ENCODE measurements at places on chromosomes 2 and 18. TPM values are rescaled to one million over a fixed set of nuclear protein-coding genes. Genes with fewer than 3 reads are reported as not detected.

GRCh38 chr2:96950381-96951124, 35.8 kb downstream of the FAM178B start:
- no peak overlapping the region for H3K4me3 ChIP-seq
- H3K4me1 ChIP-seq: peaks cover 22% of the 10 kb centered on the region
- H3K27me3 ChIP-seq: no peaks in the 10 kb centered on the region
- no peak overlapping the region for H3K27ac ChIP-seq

DNA sequence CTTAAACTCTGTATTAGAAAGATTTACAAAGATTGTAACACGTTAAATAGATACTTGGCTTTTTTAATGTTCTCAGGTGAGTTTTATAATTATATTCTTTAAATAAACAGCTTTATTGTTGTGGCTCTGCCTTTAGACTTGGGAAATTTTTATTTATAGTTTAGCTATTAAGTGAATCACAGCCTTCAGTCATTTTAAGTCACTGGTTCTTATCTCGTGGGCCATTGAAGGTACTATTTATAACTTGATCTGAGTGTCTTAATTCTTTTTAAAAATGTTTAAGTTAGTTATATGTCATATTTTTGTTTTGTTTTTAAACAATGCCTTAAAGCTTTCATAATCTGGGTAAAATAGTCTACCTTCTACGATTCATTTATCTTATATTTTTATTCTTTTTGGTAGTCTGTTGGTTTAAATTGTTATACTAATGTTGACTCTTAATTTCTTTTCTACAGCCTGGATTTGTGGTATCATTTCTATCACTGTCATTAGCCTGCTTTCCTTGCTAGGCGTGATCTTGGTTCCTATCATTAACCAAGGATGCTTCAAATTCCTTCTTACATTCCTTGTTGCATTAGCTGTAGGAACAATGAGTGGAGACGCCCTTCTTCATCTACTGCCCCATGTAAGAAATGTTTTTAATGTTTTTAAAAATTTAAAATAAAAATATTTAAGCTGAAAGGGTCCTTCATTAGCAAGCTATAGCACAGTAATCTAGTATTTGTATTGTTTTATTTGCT, 49.3 kb downstream of the SLC39A10 start:
- H3K4me3 ChIP-seq: no peak overlapping the region
- no peaks in the 10 kb centered on the region for H3K36me3 ChIP-seq
- no peaks in the 10 kb centered on the region for H3K4me1 ChIP-seq

- H3K27ac ChIP-seq: peak overlapping the region; percentile 56
- no peaks in the 10 kb centered on the region for H3K36me3 ChIP-seq
- DNase-seq: peak; percentile 86
These were observed 18.7 kb upstream of the SCYGR1 start for GRCh38 chr2:227406177-227407031.

DNA sequence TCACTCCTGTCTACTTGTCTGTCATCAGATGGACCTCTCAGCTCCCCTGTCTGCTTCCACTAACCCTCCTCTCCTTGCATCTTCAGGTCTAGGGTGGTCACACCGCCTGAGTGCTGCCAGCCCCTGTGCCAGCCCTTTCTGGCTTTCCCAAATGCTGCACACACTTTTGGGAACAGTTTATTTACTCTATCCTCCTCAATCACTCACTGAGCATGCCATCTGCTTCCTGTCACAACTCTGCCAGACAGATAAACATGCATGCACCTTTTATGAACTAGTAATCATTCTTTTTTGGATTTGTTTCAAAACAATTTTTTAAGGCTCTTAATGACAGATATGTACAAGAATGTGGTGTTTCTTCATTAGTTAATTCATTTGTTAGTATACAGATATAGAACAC, 56.3 kb upstream of the CCDC195 start:
- no peaks in the 10 kb centered on the region for H3K4me1 ChIP-seq
- no peak overlapping the region for H3K27ac ChIP-seq
- H3K36me3 ChIP-seq: no peaks in the 10 kb centered on the region
- no peak for DNase-seq

DNA sequence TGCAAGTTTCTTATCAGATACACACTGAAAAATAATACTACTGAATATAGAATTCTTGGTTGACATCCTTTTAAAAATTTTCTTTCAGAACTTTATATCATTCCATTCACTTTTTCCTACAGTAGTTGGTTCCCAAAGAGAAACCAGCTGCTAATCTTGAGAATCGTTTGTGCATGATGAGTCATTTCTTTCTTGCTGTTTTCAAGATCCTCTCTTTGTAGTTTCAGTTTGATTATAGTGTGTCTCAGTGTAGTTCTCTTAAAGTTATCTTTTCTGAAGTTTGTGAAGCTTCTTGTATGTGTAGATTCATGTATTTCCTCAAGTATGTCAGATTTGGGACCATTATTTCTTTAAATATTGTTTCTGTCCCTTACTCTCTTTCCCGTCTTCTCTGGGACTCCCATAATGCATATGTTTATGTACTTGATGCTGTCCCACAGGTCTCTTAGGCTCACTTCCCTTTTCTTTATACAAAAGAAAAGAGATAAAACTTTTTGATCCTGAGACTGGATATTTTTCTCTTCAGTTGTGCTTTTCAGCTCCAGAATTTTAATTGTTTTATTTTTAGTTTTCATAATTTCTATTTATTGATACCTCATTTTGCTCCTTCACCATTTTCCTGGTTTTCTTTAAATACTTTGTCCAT, 801.0 kb downstream of the TDRD15 start:
- no peaks in the 10 kb centered on the region for H3K4me1 ChIP-seq
- no peak overlapping the region for H3K27ac ChIP-seq

- DNase-seq: no peak
- no peak overlapping the region for H3K27ac ChIP-seq
- no peaks in the 10 kb centered on the region for H3K36me3 ChIP-seq
- H3K27me3 ChIP-seq: no peaks in the 10 kb centered on the region
These were observed 108.4 kb downstream of the ALMS1 start for GRCh38 chr2:73494031-73494430.

DNA sequence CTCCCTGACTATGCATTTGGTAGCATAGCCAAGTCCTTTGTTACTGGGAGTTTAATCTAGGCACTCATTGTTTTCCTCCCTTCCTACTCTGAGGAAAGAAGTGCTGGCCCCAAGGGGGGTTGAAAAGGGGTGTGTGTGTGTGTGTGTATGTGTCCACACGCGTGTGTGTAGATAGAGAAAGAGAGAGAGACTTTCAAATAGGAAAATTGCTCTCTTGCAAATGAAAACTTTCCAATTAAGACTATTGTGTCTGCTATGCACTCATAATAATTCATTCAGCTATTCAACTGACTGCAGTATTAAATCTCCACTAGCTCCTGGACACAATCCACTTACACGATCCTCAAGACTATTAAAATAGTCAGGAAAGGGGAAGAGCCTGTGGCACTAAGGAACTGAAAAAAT, 92.9 kb upstream of the CSRNP3 start:
- no peaks in the 10 kb centered on the region for H3K36me3 ChIP-seq
- no peak for DNase-seq
- no peaks in the 10 kb centered on the region for H3K27me3 ChIP-seq
- H3K4me1 ChIP-seq: peaks cover 4% of the 10 kb centered on the region

DNA sequence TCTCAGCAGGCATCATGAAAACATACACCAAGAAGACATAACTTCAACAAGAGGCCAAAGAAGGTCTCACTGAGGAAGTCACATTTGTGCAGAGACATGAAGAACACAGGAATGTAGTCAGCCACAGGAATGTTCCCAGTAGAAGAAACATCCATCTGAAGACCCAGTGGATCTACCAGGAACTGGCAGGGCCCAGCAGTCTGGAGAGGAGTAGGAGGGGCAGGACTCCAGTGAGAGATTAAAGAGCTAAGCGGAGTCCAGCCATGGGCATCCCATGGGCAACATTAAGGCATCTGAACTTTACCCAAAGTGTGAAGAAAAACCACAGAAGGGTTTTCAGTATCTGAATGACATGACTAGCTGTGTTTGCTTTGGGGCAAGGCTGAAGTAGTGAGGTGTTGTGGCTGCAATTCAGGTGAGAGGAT, 103.1 kb downstream of the UPP2 start:
- H3K27me3 ChIP-seq: no peaks in the 10 kb centered on the region
- no peak for DNase-seq
- no peaks in the 10 kb centered on the region for H3K36me3 ChIP-seq
- no peaks in the 10 kb centered on the region for H3K4me1 ChIP-seq
- no peak overlapping the region for H3K27ac ChIP-seq

- H3K4me1 ChIP-seq: no peaks in the 10 kb centered on the region
- DNase-seq: no peak
- no peaks in the 10 kb centered on the region for H3K36me3 ChIP-seq
- no peak overlapping the region for H3K4me3 ChIP-seq
- H3K27ac ChIP-seq: no peak overlapping the region
These were observed 14.9 kb upstream of the IL1RL1 start for GRCh38 chr2:102296449-102296848.

GRCh38 chr18:37481072-37481471, 84.5 kb downstream of the CELF4 start:
- H3K4me3 ChIP-seq: no peak overlapping the region
- H3K27ac ChIP-seq: no peak overlapping the region
- no peaks in the 10 kb centered on the region for H3K36me3 ChIP-seq
- H3K4me1 ChIP-seq: peaks cover 8% of the 10 kb centered on the region

DNA sequence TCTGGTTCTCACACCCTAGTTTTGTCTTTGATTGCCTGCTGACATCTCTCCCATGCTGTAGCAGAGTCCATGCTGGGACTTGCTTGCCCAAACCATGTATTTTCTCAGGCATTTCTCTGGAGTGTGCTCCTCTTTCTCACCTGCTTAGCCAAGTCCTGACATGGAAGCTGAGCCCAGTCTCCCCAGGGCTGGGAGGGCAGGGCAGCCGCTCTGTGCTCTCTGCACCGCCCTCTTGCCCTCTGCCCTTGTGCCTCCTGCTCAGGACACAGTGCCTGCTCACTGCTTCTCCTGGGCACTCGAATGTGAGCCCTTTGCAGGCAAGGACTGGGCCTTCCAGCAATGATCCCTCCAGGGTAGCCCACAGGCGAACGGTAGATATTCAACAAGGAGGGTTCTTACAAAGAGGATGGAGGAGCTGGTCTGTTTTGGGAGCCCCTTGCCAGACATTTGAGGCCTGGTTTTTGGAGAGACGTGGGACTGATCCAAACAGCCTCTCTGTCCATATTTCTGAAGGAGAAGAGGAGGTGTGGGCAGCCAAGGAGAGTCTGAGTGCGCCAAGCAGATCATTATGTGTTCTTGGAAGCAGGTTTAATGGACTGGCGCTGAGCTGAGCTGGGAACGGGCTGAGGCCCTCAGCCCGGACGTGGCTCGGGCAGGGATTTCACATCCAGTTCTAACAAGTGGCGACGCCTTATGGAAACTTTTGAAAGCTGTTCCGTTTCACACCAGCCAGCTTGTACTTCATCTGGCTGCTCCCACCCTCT, 4.0 kb downstream of the SLC14A2 start:
- H3K27ac ChIP-seq: no peak overlapping the region
- H3K4me3 ChIP-seq: no peak overlapping the region
- no peaks in the 10 kb centered on the region for H3K27me3 ChIP-seq

DNA sequence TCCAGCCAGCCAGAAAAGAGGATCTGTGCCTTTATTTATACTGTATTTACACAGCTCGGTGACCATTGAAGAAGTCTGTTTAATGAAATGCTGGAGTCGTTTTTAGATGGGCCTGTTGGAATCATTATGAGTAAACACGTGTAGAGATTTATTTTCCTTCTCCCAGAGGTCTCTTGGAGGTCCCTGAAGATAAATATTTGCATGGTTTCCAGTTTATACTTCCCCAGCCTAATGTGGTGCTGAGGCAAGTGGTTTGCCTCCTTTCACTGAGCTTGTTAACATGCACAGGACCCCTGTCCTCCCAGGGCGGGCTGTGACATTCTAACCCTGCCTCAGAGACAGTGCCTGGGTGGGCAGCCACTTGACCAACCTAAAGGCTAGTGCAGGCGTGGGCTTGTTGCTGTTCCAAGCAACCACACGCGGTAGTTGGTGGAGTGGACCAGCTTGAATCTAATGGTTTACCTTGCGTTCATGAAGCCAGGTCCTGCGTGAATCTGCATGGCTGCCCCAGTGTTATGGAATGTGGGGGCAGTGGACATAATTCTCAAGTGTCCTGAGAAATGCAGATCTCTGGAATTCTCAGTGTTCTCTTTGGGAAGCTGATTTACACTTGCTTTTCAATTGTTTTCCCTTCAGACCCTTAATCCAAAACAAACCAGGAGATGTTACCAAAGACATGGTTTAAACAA, 130.2 kb upstream of the DLX2 start:
- no peaks in the 10 kb centered on the region for H3K36me3 ChIP-seq
- no peak overlapping the region for H3K27ac ChIP-seq
- H3K27me3 ChIP-seq: no peaks in the 10 kb centered on the region
- H3K4me1 ChIP-seq: peaks cover 25% of the 10 kb centered on the region

DNA sequence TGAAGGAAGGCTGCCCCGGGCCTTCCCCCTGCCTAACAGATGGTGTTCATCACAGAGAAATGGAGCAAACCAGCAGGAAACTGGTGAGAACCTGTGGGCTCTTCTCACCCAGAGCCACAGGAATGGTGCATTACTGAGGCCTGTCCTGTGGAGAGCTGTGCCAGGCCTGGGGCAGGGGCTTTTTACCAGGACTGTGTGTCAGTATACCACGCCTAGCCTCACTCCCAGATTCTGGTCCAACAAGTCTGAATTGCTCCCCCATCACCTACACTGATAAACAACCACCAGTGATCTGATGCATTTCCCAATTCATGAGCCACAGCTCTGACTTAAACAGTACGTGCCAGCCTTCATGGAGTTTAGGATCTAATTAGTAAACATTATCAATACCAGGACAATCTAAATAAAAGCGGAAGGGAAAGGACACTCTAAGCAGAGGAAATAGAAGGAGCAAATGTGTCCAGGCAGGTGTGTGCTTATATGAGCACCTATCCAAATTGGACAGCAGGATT, 8.9 kb upstream of the DGUOK start:
- no peaks in the 10 kb centered on the region for H3K36me3 ChIP-seq
- no peaks in the 10 kb centered on the region for H3K27me3 ChIP-seq
- DNase-seq: no peak

DNA sequence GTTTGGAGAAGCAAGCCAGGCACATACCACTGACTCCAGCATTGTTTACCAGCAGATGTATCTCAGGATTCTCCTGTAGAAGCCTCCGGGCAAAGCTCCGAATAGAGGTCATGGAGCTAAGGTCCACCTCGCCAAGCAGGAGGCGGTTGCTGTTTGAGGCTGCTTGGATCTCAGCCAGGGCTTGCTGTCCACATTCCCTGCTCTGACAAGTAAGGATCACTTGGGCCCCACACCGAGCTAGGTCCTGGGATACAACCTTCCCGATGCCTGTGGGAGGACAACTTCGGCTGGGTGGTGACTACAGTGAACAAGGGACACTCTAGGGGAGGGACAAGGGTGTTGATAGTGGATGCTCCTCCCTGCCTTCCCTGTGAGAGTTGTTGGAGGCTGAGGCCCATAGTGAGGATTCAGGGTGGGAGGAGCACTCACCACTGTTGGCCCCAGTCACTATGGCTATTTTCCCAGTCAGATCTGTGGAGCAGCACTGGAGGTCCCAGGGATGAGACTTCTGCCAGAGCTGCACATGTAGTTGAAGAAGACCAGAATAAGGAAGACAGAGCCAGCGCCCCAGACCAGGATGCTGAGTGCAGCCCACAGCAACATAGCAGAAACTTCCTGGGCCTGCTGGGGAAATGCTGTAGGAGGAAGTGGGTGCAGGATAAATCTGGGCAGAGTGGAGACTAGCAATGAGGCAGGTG, 8.3 kb downstream of the C2orf81 start:
- H3K27me3 ChIP-seq: no peaks in the 10 kb centered on the region
- H3K27ac ChIP-seq: no peak overlapping the region
- no peak for DNase-seq
- no peak overlapping the region for H3K4me3 ChIP-seq

Gene TCF7L1
- 4.3 TPM for total RNA-seq

Gene LYPD1
- 1.6 TPM for total RNA-seq

Gene PUM2
- total RNA-seq: 43.3 TPM

Gene COX7A2L
- total RNA-seq: 41.9 TPM
